Right cardiac atrium (tissue), 5 donors: ENCODE measurements at places on chromosomes 2 and 18. TPM values are rescaled to one million over a fixed set of nuclear protein-coding genes. Genes with fewer than 3 reads are reported as not detected.

GRCh38 chr2:129175051-129175450, 804.4 kb upstream of the RAB6C start:
- DNase-seq, result no peak

DNA sequence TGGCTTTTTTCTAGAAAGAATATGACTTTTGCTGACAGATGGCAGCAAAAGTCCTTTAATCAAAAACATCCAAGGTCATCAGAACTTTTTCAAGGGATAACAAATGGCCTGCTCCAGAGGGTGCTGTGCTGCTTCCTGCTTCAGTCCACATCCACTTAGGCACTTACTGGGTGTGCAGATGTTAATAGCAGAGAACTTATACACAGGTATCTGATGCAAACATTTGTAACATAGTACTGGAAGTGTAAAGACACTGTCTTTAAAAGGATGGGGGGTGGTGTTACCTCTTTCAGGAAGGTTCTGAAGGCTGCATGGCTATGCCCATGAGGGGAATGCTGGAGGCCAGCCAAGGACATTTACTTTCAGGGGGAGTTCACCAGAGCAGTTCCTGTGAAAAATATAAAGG, 5.5 kb downstream of the HOXD8 start:
- DNase-seq, result no peak

DNA sequence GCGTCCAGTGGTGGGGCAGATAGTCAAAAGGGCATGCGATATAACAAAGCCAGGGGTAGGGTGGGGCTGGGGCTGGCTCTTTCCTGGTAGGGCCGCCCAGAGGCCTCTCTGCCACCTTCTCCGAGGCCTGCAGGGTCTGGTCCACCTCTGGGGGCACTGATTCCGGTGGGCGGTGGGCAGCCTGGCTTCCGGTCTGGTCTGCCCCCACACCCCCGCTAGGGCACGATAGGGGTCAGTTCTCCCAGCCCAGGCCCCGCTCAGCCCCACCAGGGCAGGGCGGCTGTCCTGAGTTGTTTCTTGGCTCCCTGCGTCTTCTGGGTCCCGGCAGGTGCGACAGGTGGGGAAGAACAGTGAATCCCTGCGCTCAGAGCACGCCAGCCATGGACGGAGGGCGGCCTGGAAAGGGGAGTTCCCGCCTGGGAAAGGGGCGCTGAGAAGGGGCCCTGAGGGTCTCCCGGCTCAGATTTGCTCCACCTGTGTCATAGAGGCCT, 707 bp upstream of the ERFE start:
- DNase-seq, result peak; percentile 52

GRCh38 chr2:192029089-192029488, 165.6 kb downstream of the TMEFF2 start:
- DNase-seq, result no peak

DNA sequence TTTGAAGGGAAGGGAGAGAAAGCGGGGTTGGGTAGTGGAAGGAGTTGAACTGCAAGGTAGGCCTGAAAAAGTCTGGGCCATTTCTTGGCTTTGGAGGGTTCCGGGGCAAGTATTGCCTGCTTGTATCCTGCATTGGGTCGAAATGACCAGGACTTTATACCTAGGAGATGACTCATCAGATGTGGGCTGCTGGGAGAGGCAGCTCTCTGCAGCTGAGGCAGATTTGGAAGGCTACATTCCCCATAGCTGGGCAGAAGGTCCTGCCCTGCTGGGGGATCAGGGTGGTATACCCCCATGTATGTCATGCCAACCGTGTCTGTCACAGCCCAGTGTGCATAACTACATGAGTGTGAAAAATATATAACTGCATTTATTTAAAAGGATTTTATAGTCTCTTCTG, 171.8 kb upstream of the SPRED2 start:
- DNase-seq, result no peak

GRCh38 chr18:74778191-74778847, 180.6 kb downstream of the ZNF407 start:
- DNase-seq, result no peak

- no peak for DNase-seq
Observed at GRCh38 chr18:73331212-73331772, 463.5 kb upstream of the NETO1 start.

GRCh38 chr18:41624460-41624859, 330.6 kb upstream of the PIK3C3 start:
- DNase-seq, result no peak

DNA sequence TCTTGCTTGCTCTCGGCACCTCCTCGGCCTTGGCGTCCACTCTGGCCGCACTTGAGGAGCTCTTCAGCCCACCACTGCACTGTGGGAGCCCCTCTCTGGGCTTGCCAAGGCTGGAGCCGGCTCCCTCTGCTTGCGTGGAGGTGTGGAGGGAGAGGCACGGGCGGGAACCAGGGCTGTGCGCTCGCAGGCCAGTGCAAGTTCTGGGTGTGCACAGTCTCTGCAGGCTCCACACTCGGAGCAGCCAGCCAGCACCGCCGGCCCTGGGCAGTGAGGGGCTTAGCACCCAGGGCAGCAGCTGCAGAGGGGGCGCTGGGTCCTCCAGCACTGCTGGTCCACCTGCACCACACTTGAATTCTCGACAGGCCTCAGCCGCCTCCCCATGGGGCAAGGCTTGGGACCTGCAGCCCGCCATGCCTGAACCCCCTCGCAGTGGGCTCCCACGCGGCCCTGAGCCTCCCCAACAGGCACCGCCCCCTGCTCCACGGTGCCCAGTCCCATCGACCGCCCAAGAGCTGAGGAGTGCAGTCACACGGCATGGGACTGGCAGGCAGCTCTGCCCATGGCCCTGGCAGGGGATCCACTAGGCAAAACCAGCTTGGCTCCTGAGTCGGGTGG, 411.2 kb upstream of the CHAC2 start:
- DNase-seq, result no peak

- DNase-seq, result no peak
Observed at GRCh38 chr2:23545396-23545795, 160.4 kb downstream of the KLHL29 start.

- DNase-seq, result no peak
Observed at GRCh38 chr2:164535280-164536025, 85.8 kb downstream of the GRB14 start.

DNA sequence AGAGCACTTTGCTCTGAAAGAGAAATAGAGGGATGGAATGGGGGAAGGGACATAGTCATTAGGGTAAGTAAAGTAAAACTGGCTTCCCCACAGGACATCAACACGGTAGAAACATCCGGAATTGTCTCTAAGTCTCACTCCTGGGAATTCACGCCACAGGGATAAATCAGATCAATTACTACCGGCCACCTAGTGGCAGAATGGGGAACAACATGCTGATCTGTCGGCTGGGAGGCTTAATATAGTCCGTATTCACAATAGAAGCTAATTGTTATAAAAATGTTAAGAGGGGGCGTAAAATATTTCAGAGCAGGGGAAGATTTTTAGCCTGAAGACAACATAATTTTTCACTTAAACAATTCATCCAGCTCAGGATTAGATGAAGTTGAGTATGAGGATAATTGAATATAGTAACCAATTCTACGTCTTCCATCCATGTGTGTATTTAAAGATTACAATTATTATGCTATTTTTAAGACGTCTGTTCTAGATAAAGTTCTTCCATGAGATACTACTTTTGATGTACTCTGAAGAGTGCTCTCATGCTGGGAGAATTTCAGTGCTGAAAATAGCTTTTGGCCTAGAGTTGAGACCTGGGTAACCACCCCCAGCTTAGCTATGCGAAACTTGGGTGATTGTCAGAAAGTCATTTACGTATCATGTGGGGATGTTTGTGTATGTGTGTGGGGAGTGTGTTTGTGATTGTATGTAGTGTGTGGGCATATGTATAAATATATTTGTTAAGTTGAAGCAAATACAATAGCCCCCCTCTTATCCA, 65.7 kb downstream of the LRRTM1 start:
- DNase-seq, result no peak

DNA sequence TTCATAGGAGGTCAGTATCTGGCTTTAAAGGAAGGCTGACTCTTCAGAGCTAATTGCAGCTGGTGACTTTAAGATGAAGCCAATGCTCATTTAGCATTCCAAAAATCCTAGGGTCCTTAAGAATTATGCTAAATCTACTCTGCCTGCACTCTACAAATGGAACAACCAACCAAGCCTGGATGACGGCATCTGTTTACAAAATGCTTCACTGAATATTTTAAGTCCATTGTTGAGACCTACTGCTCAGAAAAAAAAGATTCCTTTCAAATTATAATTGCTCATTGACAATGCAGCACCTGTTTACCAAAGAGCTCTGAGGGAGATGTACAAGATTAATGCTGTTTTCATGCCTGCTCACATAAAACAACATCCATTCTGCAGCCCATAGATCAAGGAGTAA, 31.4 kb downstream of the YWHAQ start:
- DNase-seq, result no peak

GRCh38 chr18:28007841-28008240, 169.1 kb downstream of the CDH2 start:
- DNase-seq, result no peak

GRCh38 chr18:74831571-74832250, 234.0 kb downstream of the ZNF407 start:
- DNase-seq, result no peak

- DNase-seq, result no peak
Observed at GRCh38 chr2:78980152-78980465, 45.4 kb upstream of the REG3G start.

DNA sequence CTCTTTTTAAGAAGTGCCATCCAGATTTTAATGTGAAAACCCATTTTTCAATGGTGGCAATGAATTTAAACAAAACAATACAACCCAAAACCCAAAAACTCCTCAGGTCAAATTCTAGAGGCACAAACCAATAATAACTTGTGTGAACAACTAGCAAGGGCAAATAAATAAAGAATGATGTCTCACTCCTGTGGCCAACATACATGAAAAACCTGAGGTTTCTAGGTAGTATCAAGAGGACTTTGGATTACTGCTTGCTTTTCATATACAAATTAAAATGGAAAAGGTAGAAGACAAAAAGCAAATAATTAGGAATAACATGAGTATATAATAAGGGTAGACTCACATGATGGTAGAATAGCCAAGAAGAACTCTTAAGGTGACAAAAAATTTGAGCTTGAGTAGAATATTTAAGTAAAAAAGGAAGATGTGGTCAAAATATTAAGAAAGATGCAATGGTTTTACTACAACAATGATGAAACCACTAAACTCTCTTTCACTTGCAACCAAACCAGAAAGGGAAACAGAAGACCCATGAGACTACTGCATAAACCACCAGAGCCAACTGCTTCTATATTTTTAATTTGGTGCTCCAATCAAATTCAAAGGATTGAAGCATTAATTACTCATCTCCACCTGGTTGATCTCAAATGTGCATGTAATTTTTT, 53.5 kb downstream of the DARS1 start:
- DNase-seq, result no peak

GRCh38 chr2:38125842-38126241, 49.9 kb upstream of the CYP1B1 start:
- no peak for DNase-seq

DNA sequence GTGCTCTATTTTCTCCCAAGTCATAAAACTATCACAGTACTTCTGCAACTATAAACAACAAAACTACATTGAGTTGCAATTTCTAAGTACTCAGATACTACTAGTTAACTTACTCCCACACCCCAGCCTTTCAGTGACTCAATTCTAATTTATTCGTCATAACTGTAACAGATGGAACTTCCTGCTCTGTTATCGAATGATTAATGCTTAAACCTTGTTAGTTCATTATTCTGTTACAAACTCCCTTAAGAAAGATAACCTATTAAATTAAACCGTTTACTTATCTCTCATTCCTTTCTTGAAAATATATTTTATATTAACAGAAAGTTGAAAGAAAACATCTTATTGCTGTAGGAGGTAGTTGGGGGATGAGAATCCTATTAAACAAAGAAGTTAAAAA, 17.0 kb downstream of the TNFAIP6 start:
- no peak for DNase-seq

DNA sequence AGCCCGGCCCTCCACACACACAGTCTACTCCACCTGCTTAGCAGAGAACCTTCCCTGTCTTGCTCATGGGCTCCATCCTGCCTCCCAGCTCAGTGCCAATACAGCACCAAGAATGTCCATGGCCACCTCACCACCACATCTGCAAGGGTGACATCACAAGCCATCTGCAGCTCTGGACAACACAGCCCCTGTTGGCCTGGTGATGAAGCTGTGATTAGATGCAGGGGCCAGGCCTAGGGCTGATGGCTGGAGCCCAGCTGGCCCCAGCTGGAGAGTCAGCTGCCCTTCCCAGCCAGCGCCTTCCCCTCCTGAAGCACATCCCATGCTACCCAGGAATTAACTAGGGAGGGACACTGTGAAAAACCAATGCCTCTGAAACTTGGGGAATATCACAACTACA, 91.1 kb downstream of the TTC32 start:
- DNase-seq, result peak; percentile 20

DNA sequence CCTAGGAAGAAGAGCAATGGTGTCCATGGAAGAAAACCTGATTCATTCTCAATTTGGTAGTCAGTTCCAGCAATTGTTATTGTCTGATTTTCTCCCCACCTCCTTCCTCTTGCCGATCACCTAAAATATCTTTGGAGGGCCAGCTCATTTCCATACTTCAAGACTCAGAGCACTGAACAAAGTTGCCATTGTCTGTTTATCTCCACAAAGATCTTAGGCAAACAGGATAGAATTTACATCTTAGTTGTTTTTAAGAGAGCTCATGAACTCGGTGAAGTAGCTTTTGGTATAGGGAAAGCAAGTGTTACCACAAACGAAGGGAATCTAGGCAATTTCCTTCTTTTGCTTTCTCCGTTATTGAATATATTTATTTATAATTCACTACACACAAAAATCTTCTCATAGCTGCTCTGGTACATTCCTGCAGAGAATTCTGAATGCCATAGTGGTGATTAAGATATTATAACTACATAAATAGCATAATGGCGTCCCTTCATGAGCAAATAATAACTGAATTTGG, 41.5 kb upstream of the CHST9 start:
- no peak for DNase-seq

GRCh38 chr18:12361770-12362378, 15.2 kb downstream of the AFG3L2 start:
- DNase-seq, result peak; percentile 76

- DNase-seq, result no peak
Observed at GRCh38 chr2:73918856-73919255, 7.8 kb upstream of the DGUOK start.

- no peak for DNase-seq
Observed at GRCh38 chr2:61443342-61444041, 27.4 kb downstream of the USP34 start.

- no peak for DNase-seq
Observed at GRCh38 chr2:191957996-191958860, 111.3 kb upstream of the CAVIN2 start.

Gene RAPGEF4
- total RNA-seq, result 11.3 TPM

Gene TTC32
- 5.3 TPM for total RNA-seq

Gene DNER
- 38.5 TPM for total RNA-seq

Gene SRD5A2
- total RNA-seq, result not detected

Gene REG3A
- total RNA-seq, result not detected

Gene RANBP2
- total RNA-seq, result 58.4 TPM

Gene PLEKHB2
- total RNA-seq, result 36.9 TPM

Gene TMEM37
- total RNA-seq, result 6.9 TPM

Gene NLRC4
- total RNA-seq, result 1.7 TPM

Gene TEKT4
- total RNA-seq, result 0.37 TPM

Gene KLHL29
- total RNA-seq, result 4.0 TPM

Gene MOGAT1
- total RNA-seq, result not detected

Gene RAB6D
- total RNA-seq, result not detected

Gene CRYGC
- total RNA-seq, result not detected

Gene CHRND
- not detected for total RNA-seq

Gene VAMP5
- 79.1 TPM for total RNA-seq

Gene OBSL1
- total RNA-seq, result 263 TPM

Gene RGPD6
- total RNA-seq, result 4.3 TPM

Gene IHH
- total RNA-seq, result not detected
